ENCODE measurements at places on chromosomes 5 and 9.

DNA sequence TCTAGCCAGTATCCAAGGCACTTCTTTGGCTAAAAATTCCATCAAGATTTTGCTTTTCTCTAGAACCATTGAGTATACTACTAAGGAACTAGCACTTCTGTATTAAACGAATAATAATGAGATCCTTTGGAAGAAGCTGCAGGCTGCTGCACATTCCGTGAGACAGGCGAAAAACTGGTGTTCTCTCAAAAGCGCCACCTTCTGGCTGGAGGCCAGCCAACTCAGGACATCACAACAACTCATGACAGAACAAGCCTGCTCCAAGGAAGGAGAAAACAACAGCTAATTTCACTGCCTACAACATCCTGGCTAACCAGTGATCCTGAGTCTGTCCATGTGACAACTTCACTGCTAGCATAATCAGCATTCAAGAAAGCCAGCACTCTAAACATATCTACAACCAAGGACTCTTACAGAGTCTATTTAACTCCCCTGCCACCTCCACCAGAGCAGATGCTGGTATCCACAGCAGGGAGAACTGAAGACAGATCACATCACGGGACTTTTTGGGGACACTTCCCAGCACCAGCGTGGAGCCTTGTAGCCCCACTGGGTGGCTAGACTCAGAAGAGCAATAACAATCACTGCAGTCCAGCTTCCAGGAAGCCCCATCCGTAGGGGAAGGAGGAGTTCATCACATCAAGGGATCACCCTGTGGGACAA lies 150.5 kb downstream of the YTHDC2 start:
- DNase-seq = no peak

GRCh38 chr9:83367326-83367725 lies 170.9 kb downstream of the FRMD3 start:
- DNase-seq = no peak

- no peak for DNase-seq
These were observed 24.5 kb downstream of the LHFPL2 start for GRCh38 chr5:78624011-78624541.

GRCh38 chr9:131559421-131560000 lies 14.2 kb downstream of the PRRT1B start:
- no peak for DNase-seq

DNA sequence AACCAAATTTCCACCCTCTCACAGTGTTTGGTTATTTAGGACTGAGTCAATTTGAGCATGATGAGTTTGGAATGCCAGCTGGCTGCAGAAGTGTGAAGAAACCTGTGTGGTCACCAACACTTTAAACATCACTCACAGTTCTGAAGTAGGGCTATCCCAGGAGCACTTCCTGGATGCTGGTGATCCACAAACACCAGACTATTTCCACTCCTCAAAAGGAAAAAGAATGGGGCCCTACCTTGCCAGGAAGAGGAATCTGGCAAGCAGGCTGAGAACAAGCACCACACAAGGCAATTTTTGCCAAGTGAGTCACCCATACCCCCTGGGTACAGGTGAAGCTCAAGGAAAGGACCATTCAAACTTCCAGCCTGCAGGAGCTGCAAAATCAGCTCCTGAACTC lies 294.2 kb upstream of the PTGER4 start:
- DNase-seq = no peak

DNA sequence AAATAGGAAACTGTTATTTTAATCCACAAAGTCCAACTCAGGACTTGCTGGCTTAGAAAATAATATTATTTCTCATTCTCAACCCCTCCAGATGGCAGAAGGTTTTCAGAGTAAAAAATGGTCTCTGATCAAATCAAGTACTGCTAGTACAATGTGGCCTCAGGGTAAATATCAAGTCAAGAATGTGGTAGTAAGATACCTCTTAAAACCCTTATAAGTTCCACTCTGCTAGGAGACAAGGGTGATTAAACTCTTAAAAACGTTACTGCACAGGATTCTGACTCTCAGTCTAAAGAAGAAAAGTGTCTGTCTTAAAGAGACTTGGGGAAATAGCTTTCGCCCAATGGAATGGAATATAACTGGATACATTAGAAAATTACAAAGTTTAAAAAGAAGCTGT lies 120.8 kb upstream of the PDE4D start:
- no peak for DNase-seq

DNA sequence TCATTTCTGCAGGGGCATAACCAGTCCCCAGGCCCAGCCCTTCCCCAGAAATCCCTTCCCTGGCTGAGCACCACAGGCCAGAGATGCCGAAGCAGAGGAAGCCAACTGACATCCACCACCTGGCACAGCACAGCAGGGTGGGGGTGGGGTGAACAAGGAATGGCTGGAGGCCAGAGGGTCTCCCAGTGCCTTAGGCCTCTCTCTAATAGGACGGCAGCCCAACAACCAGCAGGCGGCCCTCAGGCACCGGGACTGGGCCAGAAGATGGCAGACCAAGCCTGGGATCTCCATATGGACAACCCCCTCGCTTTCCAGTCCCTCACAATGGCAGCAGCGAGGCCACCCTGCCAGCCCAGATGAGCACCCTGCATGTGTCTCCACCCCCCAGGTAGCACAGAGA lies 13.2 kb downstream of the PDLIM4 start:
- DNase-seq = no peak

GRCh38 chr9:100602342-100602801 lies 24.5 kb downstream of the CAVIN4 start:
- DNase-seq = peak; percentile 56

GRCh38 chr5:95883185-95884016 lies 60.9 kb upstream of the GLRX start:
- DNase-seq = no peak

- no peak for DNase-seq
These were observed 517.0 kb downstream of the AGTPBP1 start for GRCh38 chr9:85224729-85225128.

DNA sequence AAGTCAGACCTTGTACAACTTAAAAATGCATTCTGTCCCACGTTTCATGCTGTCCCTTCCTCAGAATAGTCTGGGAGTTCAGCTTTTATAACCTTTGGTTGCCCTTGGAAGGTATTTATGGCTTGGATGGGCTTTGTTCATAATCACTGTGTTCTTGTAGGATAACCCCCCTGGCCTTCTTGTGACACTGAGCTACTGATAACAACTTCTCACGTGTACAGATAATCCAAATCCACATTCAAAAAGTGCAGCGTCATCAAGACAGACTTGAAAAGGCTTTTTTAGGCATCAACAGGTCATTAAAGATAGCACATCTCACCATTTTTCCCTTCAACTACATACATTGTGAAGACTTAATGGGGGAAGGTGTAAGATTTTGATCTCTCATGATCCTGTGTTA lies 42.0 kb downstream of the SLC1A3 start:
- no peak for DNase-seq

DNA sequence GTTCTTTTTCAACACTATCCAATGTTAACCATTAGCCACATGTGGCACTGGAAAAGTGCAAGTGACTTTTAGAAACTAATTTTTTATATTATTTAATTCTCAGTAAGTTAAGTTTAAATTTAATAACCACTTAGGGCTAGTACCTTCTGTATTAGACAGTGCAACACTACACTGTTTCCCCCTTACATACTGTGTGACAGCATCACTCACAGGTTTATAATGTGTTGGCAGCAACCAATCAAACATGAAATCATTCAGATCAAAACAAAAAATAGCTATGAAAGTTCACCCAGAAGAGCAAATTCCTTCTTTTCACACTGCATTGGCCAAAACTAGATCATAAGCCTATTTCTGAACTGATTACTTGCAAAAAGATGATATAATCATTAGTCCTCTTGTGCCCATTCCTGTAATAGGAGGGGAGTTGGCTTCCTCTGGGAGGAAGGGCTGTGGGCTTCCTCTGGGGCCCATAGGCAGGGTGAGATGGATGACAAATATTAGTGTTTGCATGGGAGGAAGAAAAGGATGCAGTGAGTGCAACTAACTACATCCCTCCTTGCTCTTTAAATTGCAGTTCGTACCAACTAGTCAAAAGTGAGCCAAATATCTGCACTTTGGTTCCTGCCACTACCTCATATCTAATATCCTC lies 708.1 kb upstream of the RGMB start:
- no peak for DNase-seq

GRCh38 chr9:135517407-135517822 lies 3.8 kb upstream of the LCN1 start:
- no peak for DNase-seq

DNA sequence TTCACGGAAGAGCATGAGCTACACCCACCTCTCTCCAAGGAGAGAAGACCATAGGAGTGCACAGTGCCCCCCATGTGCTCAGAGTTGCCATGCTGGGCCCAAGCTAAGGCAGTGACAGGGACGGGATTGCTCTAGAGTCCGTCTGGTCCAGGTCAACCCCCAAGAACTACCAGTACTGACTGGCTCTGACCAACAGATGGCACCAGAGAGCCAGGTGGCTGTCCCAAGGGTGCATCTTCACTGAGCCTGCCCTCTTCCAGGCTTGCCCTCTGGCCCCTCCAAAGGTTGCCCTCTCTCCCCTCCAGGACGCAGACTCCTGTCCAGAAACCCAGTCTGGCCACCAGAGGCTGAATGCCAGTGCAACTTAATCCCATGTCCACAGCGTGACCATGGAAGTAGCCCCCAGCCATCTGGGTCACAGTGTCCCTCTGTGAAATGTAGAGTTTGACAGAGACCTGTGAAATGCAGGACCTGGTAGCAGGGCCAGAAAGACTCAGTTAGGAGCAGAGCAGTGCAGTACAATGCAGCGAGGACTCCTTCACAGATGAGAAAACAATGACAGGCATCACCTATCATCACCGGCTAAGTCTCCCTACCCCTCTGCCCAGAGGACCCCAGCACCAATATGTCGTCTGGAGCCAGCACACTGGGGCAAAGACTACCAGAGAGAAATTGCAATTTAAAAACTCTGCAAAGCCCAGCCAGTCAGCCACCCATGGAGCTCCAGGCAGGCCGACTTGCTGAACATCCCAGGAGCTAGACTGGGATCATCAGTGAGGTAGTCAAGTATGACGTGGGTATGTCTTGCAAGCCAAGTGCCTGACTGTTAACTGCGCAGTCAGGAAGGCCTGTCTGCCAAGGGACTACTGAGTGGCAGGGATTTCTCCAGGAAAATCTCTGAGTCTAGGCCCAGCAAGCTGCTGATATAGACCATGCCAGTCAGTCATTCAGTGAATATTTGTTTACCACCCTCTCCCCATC lies 7.7 kb upstream of the SKP1 start:
- DNase-seq = no peak

DNA sequence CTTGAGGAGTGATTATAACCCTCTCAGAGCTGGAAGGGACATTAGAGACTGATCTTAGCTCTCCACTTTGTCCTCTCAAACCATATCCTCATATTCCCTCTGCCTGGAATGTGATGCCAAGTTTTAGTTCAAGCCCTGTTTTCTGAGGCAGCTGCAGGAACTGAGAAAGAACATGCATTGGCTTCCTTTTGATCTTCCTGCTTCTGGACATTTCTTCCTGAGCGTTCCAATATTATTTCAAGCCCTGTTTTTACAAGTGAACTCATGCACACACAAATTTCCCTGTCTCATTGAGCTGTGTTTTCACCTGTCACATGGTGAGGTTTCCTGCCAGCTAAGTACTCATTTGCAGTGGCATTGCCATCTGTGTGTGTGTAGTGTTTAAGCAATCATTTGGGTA lies 17.0 kb downstream of the FOCAD start:
- DNase-seq = no peak

GRCh38 chr9:17509701-17510100 lies 69.2 kb upstream of the SH3GL2 start:
- DNase-seq = no peak

- DNase-seq = no peak
These were observed 189.1 kb downstream of the WDR70 start for GRCh38 chr5:37568018-37568753.

DNA sequence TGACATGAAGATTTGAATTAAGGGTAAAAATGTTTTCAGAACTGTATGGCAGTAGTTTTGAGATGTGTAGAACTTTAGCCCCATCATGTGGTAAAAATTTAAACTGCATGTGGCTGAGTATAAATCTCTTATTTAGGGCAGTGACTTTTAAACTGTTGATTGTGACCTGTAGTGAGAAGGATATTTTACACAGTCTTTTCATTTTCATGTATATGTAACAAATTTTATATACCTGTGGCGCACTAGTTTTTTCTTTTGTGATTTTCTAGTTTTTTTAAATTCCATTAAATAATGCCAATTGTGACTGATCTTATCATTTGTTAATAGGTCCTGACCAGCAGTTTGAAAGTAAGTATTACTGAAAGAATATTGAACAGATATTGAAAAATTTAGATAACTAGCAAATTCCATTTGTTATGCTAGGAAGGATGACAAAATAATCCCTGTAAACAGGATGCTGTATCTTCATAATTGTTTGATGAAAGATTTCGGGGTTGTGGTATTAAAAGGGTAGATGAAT lies 47.2 kb downstream of the GPBP1 start:
- DNase-seq = peak; percentile 17

DNA sequence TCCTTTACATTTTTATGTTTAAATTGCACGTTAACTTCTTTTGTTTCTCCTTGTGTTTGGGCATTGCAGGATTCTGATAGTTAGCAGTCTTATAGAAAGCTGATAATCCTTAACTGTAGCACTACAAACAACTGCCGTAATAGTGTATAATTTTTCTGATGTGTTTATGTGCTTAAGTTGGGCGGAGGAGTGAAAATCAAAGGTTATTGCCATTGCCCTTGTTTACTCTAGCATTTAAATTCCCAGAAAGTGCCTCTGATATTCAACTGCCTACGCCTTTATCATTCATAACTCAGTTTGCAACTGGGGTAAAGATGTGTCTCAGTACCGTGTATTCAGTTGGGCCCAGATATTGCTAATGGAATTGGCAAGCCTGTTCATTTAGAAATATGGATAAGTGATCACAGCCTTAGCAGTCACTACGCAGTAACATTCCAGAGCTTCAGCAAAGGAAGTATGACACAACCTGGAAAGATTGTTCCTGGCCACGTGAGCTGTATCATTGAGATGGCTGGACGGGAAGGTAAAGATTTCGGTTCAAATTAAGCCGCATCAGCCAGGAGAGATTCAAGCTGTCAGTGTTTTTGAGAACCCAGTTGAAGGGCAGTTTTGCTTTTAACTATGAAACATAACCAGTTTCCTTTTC lies 28.1 kb upstream of the LRRTM2 start:
- no peak for DNase-seq

DNA sequence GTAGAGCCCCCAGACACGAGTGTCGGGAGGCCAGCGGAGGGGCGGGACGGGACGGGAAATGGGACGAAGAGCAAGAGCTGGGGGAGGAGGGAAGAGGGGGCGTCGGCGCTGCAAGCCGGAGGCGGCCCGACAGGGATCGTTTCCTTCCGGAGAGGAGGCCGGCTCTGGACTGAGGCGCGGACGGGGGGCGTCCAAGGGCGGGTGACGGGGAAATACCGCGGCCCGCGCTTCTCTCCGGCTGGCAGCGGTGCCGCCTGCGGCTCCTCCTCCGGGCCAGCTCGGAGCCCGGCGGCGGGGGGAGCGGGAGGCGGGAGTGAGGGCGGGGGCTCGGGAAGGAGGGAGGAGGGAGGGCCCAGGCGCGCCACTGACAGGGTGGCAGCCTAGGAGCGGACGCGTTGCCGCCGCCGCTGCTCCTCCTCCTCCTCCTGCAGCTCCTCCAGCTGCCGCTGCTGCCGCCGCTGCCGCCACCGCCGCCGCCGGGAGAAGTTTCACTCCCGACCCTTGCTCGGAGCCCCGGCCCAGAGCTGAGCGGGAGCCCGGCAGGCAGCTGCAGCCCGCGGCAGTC lies at the start of gene CHSY3:
TSS of gene CHSY3 (plus strand) at position 364 of the 565 bp plus-strand sequence.
- peak; percentile 34 for DNase-seq

All from left renal cortex interstitium (tissue), 4 donors.